Uterus (tissue), 4 donors: ENCODE measurements at places on chromosomes 16 and 17. TPM values are rescaled to one million over a fixed set of nuclear protein-coding genes. Genes with fewer than 3 reads are reported as not detected.
A peak's percentile ranks its signal among the peaks of the same experiment; 100 is the strongest.

Gene ABCC11
- 0.48 TPM for total RNA-seq

- no peak overlapping the region for H3K4me3 ChIP-seq
- H3K27me3 ChIP-seq, result no peaks in the 10 kb centered on the region
- no peaks in the 10 kb centered on the region for H3K4me1 ChIP-seq
- DNase-seq, result no peak
These were observed 880.5 kb upstream of the GOT2 start for GRCh38 chr16:59614466-59615240.

Gene KRTAP16-1
- not detected for total RNA-seq

GRCh38 chr16:67163164-67163998 lies 1.2 kb upstream of the HSF4 start:
- peak overlapping the region; percentile 1 for H3K27ac ChIP-seq
- H3K36me3 ChIP-seq, result no peaks in the 10 kb centered on the region
- H3K4me3 ChIP-seq, result peak overlapping the region; percentile 32
- DNase-seq, result no peak

- no peak for DNase-seq
- no peak overlapping the region for H3K4me3 ChIP-seq
- H3K27ac ChIP-seq, result no peak overlapping the region
- no peaks in the 10 kb centered on the region for H3K4me1 ChIP-seq
These were observed 16.0 kb upstream of the SCNN1B start for GRCh38 chr16:23286131-23286532.

- no peaks in the 10 kb centered on the region for H3K4me1 ChIP-seq
- H3K36me3 ChIP-seq, result no peaks in the 10 kb centered on the region
- no peak for DNase-seq
These were observed 10.9 kb upstream of the C16orf54 start for GRCh38 chr16:29756654-29757053.

Gene MT1A
- 13.8 TPM for total RNA-seq

- H3K27me3 ChIP-seq, result no peaks in the 10 kb centered on the region
These were observed 109.8 kb downstream of the GOSR1 start for GRCh38 chr17:30586818-30587595.

GRCh38 chr16:78591682-78592103 lies 492.2 kb downstream of the WWOX start:
- H3K27me3 ChIP-seq, result no peaks in the 10 kb centered on the region
- H3K4me1 ChIP-seq, result no peaks in the 10 kb centered on the region
- no peak for DNase-seq
- no peak overlapping the region for H3K4me3 ChIP-seq
- no peaks in the 10 kb centered on the region for H3K36me3 ChIP-seq
- H3K27ac ChIP-seq, result no peak overlapping the region

Gene TMC6
- 20.1 TPM for total RNA-seq

GRCh38 chr17:15309236-15309635 lies 32.2 kb downstream of the TEKT3 start:
- H3K4me3 ChIP-seq, result no peak overlapping the region
- no peak overlapping the region for H3K27ac ChIP-seq
- no peak for DNase-seq
- no peaks in the 10 kb centered on the region for H3K27me3 ChIP-seq
- H3K4me1 ChIP-seq, result no peaks in the 10 kb centered on the region

GRCh38 chr17:34997355-34997862 lies 17.1 kb downstream of the LIG3 start:
- no peaks in the 10 kb centered on the region for H3K36me3 ChIP-seq
- DNase-seq, result peak; percentile 71
- H3K27me3 ChIP-seq, result no peaks in the 10 kb centered on the region
- H3K4me3 ChIP-seq, result no peak overlapping the region
- peak overlapping the region; percentile 63 for H3K27ac ChIP-seq

Gene CACNA1G
- total RNA-seq, result 28.9 TPM

Gene KRTAP2-1
- total RNA-seq, result not detected

Gene DCTN5
- 5.6 TPM for total RNA-seq

Gene RUNDC3A
- not detected for total RNA-seq

DNA sequence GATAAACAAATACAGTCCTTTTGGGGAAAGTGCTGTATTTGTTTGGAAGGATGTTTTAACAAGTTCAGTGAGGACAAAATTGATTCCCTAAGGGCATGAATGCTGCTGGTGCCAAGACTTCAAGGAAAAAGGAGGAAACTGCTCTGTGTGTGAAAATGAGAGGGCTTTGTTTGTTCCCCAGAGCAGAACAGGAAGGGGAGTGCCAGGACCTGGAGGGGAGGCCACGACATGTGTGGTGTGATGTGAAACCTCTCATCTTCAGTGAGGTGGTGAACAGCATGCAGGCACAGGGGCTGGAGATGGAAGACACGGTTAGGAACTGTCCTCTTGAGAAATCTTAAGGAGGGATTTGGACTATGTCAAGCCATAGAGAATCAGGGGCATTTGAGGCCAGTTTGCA lies 46.6 kb upstream of the GRIN2A start:
- no peak for DNase-seq
- H3K4me3 ChIP-seq, result no peak overlapping the region
- no peaks in the 10 kb centered on the region for H3K36me3 ChIP-seq
- H3K27me3 ChIP-seq, result no peaks in the 10 kb centered on the region
- H3K4me1 ChIP-seq, result no peaks in the 10 kb centered on the region
- H3K27ac ChIP-seq, result no peak overlapping the region

GRCh38 chr16:16004314-16004749 lies 54.9 kb downstream of the ABCC1 start:
- no peaks in the 10 kb centered on the region for H3K27me3 ChIP-seq
- no peaks in the 10 kb centered on the region for H3K4me1 ChIP-seq
- H3K36me3 ChIP-seq, result no peaks in the 10 kb centered on the region
- no peak for DNase-seq
- H3K4me3 ChIP-seq, result no peak overlapping the region

DNA sequence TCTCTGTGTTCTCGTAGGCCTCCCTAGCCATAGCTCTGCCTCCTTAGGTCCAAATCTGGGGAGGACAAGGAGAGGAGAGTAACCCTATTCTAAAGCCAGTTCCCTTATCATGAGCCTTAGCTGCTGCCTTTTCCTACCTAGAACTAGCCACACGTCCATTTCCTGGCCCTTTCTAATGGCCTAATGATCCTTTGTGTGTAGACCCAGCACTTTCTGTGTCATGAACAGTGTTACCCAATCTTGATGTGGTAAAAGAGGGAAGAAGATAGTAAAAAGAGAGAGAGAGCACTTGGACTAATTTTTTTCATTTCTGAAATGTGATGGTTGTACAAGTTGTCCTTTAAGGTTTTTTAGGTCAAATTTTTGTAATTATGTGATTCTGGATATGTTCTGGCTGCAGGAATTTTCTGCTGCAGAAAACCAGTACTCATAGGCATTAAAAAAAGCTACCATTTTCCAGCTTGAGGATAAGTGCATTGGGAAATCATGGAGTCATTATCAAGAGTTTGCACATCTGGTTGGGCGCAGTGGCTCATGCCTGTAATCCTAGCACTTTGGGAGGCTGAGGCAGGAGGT lies 18.2 kb downstream of the CASC3 start:
- H3K36me3 ChIP-seq, result no peaks in the 10 kb centered on the region
- no peak for DNase-seq
- no peaks in the 10 kb centered on the region for H3K27me3 ChIP-seq

Gene ZNF646
- total RNA-seq, result 13.7 TPM

- peak overlapping the region; percentile 78 for H3K27ac ChIP-seq
- peak overlapping the region; percentile 37 for H3K4me3 ChIP-seq
- DNase-seq, result no peak
These were observed 702 bp downstream of the IRX5 start for GRCh38 chr16:54931120-54932014.

GRCh38 chr17:40479754-40480480 lies 21.5 kb downstream of the TNS4 start:
- H3K27me3 ChIP-seq, result no peaks in the 10 kb centered on the region
- H3K36me3 ChIP-seq, result no peaks in the 10 kb centered on the region
- DNase-seq, result no peak
- H3K27ac ChIP-seq, result no peak overlapping the region

Gene CHAD
- total RNA-seq, result not detected

DNA sequence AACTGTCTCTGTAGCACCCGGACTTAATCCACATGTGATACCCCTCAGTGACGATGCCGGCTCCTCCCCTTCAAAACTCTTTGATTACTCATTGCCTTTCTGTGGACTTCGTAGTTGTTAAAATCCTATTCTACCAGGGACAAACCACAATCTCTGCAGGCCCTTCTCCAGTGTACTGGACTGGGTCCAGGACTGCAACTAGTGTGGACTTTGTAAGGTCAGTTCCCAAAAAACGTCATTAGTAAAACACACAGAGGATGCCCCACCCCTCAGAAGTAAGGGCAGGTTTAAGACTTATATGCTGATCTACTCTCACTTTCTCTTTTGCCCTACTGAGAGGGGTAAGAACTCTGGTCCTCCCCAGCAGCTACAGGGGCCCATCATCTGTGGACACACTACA lies 10.5 kb upstream of the NUDT7 start:
- no peaks in the 10 kb centered on the region for H3K36me3 ChIP-seq
- no peak overlapping the region for H3K27ac ChIP-seq
- DNase-seq, result no peak
- H3K4me3 ChIP-seq, result no peak overlapping the region
- H3K27me3 ChIP-seq, result no peaks in the 10 kb centered on the region

Gene ARRB2
- 48.5 TPM for total RNA-seq

Gene UTS2R
- total RNA-seq, result not detected

- peak overlapping the region; percentile 88 for H3K4me3 ChIP-seq
- DNase-seq, result no peak
- H3K36me3 ChIP-seq, result no peaks in the 10 kb centered on the region
These were observed 586 bp downstream of the GLYR1 start for GRCh38 chr16:4846503-4846900.

GRCh38 chr16:595942-596735 lies 6.3 kb downstream of the RAB40C start:
- no peak for DNase-seq
- no peaks in the 10 kb centered on the region for H3K36me3 ChIP-seq
- H3K27me3 ChIP-seq, result no peaks in the 10 kb centered on the region
- no peak overlapping the region for H3K27ac ChIP-seq
- H3K4me1 ChIP-seq, result no peaks in the 10 kb centered on the region
- H3K4me3 ChIP-seq, result no peak overlapping the region

GRCh38 chr16:255183-255582 lies 20.6 kb downstream of the RGS11 start:
- H3K36me3 ChIP-seq, result no peaks in the 10 kb centered on the region
- no peak overlapping the region for H3K27ac ChIP-seq
- no peaks in the 10 kb centered on the region for H3K27me3 ChIP-seq
- no peaks in the 10 kb centered on the region for H3K4me1 ChIP-seq

GRCh38 chr17:45364531-45365390 lies 47.9 kb upstream of the MAP3K14 start:
- no peaks in the 10 kb centered on the region for H3K4me1 ChIP-seq
- no peaks in the 10 kb centered on the region for H3K36me3 ChIP-seq
- H3K27me3 ChIP-seq, result no peaks in the 10 kb centered on the region
- H3K27ac ChIP-seq, result no peak overlapping the region
